ENCODE measurements at places on chromosomes 5 and 9. TPM values are rescaled to one million over a fixed set of nuclear protein-coding genes. Genes with fewer than 3 reads are reported as not detected.

DNA sequence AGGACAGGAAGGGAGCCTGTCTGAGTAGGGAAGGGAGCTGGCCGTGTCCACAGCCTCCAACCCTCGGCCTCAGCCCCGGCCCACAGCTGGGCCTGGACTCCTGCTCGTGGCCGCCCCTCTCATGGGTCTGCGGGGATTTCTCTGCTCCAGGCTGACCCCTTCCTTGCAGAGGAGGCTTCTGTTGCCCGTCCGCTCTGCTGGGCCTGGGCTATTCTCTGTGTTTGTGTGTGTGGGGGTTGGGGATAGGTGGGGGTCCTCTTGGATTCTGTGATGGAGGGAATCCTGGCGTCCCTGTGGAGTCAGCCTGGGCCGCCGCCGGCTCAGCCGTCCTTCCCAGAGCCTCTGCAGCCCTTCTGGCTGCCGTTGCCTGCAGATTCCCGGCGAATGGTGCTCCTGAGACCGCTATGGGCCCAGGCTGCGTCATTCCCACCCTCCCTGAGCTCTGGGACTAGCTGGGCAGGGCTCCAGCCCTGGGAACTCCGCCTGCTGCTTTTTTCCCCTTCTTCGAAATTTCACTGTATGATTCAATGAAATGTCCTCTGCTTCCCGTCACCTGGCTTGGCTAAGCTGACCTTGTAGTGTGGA is 64.2 kb downstream of the FGF18 start:
- DNase-seq, result no peak

GRCh38 chr9:138074516-138074915 is 196.9 kb downstream of the CACNA1B start:
- no peak for DNase-seq

DNA sequence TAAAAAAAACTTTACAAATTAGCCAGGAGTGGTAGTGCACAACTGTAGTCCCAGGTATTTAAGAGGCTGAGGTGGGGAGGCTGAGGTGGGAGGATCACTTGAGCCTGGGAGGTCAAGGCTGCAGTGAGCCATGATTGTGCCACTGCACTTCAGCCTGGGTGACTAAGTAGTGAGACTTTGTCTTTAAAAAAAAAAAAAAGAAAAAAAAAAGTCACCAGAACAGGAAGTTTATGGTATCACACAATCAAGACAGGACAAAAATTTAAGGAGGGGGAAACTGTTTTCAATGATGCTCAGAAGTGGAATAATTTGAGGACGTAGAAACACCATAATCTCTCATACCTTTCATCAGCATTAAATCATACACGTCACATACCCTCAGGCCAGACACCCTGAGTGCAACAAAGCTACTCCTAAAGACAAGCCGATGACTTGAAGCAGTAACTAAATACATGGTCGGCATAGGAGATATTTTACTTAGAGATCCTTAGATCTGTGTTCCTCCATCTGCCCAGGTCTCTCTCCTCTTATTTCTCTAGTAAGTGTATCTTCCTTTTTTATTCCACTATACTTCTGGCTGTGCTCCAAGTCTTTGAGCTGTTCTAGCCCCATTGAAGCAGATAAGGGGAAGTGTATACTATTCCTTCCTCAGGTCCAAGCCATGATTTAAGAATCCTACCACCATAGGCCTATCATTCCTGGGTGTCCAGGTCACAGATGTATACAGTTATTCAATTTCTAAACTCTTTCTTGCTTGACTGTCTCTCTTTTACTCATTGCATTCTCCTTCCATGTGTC is 91.3 kb upstream of the APC start:
- no peak for DNase-seq

- no peak for DNase-seq
Measured at GRCh38 chr5:82142928-82143577, 135.1 kb downstream of the RPS23 start.

- DNase-seq, result no peak
Measured at GRCh38 chr9:79700607-79701360, 129.0 kb downstream of the TLE4 start.

MZB1 gene
- total RNA-seq, result 0.31 TPM

TRPM6 gene
- total RNA-seq, result 0.86 TPM
